ENCODE measurements at places on chromosomes 4 and X.

DNA sequence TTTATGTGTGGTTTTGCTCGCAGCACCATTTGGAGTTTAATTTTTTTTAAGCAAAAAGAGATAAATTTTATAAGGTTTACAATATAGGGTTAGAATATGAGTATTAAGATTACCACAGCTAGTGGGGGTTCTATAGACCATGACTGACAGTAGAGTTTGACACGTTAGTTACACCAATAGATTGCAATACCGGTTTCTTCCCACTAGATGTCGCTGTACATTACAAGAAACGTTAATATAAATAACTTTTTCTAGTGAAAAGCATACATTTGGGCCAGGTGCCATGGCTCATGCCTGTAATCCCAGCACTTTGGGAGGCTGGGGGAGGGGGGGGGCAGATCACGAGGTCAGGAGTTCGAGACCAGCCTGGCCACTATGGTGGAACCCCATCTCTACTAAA lies 433.6 kb downstream of the MAGEB5 start:
- peak; percentile 5 for DNase-seq

DNA sequence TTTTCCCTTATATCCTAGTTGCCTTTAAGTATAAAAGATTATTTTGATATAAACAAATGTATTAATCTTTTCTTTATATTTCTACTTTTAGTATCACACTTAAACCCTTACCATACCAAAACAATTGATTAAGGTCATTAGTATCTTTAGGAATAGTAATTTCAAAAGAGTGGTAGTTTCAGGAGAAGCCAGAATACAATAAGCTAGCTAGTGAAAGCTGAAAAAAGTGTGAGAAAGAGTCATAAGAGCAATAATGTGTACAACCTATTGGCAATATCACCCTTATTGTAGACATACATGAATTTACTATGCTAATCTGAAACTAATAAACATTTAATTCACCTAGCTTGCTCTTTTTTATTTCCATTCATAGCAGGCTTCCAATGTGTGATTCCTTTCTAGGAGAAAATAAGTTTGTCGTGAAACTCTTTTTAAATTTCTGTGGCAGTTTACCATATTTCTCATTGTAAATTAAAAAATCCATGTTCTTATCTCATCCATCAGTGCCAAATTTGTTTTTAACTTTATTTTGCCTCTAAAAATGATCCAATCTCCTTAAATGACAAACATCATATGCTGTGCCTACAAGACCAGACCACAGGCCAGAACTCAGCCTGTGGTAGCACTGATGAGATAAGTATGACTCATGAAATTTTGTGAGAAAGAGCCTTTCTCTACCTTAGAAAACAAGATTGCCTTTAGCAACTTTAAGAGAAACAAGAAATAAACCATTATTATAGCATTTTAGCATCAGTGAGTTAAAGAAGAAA lies 8.1 kb downstream of the NEK1 start:
- DNase-seq = no peak

DNA sequence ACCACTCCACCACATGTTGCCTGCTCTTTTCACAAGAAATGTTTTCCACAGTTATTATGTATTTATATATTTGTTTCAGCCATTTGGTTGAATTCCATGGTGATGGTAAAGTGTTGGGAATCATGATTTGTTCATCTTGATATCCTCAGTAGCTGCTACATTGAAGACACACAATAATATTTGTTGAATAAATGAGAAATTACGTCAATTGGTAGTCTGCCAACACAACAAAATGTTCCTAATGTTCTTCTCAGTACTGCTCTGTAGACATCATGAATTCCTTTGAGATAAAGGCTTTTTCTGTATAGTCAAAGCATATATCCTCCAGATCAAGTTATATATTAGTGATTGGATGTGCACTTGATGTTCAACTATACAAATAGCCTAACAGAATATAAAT lies 29.5 kb downstream of the CXXC4 start:
- DNase-seq = no peak

DNA sequence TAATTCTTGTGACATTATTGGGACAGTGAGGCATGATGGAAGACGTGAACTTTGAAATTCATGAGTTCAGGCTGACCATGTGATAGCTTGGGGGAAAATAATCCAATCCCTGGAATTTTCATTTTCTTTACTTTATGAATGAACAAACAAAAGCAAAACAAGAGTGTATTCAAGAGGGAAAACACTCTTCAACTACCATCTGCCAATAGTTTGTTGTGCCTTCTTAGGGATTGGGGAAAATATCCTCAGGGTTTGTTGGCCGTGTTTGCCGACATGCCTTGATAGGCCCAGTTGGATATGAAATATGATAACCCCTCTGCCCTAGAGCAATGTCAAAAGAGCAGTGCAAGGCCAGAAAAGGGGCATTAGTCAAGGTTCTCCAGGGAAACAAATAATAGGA lies 80.8 kb upstream of the CLNK start:
- no peak for DNase-seq

DNA sequence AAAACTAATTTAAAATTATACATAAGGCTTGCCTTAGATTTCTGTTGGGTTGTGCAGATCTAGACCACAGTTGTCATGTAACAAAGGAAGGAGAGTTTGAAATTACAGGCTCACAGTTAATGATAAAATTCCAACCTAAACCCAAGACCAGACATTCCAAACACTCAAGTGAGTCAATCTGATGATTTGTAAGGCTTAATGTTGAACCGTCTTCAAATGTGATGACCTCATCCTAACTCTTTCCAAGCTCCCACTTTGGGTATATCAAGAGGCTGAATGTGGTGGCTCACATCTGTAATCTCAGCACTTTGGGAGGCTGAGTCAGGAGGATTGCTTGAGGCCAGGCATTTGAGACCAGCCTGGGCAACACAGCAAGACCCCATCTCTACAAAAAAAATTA lies 149.2 kb downstream of the TBL1X start:
- DNase-seq = no peak

GRCh38 chr4:55509266-55509665 lies 37.4 kb downstream of the CLOCK start:
- no peak for DNase-seq

DNA sequence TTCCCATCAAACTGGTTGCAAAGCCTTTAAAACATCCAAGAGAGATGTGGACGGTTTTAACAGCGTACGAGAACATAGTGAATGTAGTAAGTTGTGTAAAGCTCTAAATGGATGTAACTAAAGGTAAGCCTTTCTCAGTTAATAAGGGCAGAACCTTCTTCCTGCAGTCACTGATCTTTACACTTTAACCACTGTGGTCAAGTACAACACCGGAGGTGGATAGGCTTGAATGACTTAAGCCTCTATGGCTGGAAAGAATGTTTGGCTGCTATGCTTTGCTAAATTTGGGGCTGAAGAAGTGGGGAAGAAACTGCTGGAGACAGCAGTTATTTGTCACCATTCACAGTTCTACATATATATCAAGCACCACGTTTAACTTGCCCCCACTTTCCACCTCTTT lies 285.1 kb upstream of the FMR1 start:
- DNase-seq = no peak

GRCh38 chrX:77961063-77961462 lies 8.4 kb downstream of the PGAM4 start:
- DNase-seq = no peak

DNA sequence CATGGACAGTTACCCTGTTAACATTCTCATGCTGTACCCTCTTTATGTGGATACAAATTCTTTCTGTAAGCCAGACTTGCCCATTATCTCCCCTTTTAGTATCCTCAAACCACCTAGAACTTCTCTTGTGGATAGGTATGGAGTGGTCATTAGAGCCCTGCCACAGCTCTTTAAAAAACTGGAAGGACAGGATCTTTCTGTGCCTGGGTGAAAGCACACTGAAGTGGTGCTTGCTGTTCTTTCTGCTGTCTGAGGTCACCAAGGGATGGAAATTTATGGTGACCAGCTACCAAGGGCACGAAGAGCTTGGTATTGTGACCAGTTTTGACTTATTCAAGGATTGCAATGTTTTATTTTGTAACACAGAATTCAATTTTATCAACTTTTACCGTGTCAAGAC lies 344.2 kb downstream of the CBLL2 start:
- DNase-seq = no peak

- no peak for DNase-seq
Observed at GRCh38 chrX:77442728-77443127, 4.5 kb upstream of the FGF16 start.

GRCh38 chr4:2364654-2365053 lies 53.8 kb downstream of the ZFYVE28 start:
- no peak for DNase-seq

- no peak for DNase-seq
Observed at GRCh38 chr4:164876700-164877324, at the start of gene APELA. APELA (plus strand) TSS chr4:164877178; CDS start chr4:164877332, 154 bp downstream.

DNA sequence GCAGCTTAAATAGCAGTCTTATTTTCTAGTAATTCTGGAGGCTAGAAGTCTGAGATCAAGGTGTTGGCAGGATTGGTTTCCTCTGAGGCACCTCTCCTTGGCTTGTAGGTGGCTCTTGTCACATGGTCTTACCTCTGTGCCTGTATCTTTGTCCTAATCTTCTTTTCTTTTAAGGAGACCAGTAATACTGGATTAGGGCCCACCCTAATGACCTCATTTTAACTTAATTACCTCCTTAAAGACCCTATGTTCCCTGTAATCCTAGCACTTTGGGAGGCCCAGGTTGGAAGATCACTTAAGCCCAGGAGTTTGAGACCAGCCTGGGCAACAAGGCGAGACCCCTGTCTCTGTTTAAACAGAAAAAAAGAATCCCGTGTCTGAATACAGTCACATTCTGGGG lies 38.9 kb downstream of the ARHGAP10 start:
- no peak for DNase-seq

GRCh38 chr4:23038626-23039491 lies 346.1 kb downstream of the GBA3 start:
- DNase-seq = no peak

DNA sequence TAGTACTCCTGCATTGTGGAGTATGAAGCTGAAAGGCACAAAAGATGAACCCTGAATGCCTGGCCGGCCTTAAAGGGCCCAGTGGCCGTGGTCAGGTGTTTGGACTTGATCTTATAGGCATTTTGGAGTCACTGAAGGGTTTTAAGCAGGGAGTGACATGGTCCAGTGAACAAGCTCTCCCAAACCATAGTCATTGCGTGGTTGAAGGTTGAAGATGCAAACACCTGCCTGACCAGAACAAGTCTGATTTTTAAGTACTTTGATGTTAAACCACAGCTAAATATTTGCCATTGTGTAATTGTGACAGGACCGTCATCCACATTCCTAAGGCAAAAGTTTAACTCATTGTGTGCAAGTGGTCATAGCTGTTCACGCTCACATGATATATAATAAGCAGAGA lies 3.3 kb downstream of the STK32B start:
- no peak for DNase-seq

DNA sequence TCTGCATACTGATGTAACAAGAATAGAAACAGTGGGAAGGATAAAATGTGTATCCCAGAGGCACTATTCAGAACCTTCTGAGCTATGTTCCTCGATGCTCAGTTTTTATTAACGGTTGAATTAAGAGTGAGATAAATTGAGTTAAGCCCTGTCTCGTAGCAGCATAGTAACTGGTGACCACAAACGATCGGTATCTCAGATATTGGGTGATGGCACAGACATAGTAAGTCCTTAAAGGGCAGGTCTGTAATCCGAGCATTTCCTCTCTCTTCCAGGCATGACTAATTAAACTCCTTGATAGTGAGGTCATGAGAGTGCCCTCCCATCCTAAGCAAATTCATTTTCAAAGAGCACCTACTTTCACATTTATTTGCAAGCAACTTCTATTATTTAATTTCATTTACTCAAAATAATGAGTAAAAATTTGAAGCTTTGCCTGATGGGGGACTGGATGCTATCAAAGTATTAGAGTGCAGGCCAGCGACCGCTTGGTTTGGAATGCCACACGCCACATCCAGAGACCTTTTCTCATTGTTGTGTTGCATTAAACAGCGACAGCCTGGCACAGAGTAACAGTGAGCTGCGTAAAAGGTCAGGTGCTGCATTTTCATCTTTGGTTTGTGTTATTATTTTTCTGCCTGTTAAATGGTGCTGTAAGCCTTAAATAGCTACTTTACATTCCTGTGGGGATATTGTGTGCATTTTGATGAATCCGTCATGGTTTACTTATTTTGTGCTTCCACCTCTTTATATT lies 101.9 kb downstream of the PCDH7 start:
- DNase-seq = no peak

- no peak for DNase-seq
Observed at GRCh38 chr4:183321079-183321478, 1.0 kb upstream of the CLDN22 start.

DNA sequence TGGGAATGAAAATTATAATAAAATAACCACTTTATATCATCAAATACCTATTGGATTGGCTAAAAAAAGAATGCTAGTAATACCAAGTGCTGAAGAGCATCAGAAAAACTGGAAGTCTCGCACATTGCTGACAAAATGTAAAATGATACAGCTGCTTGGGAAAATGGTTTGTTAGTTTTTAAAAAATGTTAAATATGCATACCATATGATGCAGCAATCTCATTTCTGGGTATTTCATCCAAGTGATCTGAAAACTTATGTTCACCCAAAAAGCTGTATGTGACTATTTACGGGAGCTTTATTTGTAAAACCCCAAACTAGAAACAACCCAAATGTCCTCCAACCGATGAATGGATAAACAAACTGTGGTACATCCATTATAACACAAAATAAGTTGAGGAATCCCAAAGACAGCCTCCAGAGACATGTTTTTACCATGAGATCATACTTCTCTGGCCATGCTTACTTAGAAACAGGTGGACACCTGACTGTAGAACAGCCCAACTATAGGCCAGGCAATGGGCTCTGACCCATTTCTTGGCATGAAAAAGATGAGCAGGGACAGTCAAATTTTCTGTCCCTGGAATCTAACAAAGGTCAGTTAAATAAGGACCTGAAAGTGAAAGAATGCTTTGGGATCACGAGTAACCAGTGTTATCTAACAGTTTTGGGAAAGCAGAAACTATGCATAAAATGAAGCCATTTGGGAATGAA lies 47.5 kb upstream of the FAM120C start:
- DNase-seq = no peak

DNA sequence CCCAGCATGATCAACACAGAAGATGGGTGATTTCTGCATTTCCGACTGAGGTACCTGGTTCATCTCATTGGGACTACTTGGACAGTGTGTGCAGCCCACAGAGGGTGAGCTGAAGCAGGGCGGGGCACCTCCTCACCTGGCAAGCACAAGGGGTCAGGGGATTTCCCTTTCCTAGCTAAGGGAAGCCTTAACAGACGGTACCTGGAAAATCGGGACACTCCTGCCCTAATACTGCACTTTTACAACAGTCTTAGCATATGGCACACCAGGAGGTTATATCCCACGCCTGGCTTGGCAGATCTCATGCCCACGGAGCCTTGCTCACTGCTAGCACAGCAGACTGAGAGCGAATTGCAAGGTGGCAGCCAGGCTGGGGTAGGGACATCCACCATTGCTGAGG lies 92.9 kb upstream of the GRID2 start:
- no peak for DNase-seq

All from NCI-H1694 (cell line).